T-cell (primary cell): ENCODE measurements at places on chromosomes 2 and 18. TPM values are rescaled to one million over a fixed set of nuclear protein-coding genes. Genes with fewer than 3 reads are reported as not detected.

UGT1A8 gene
- not detected for total RNA-seq

SANBR gene
- 3.9 TPM for total RNA-seq

PLGLB2 gene
- total RNA-seq, result 1.7 TPM

RIT2 gene
- not detected for total RNA-seq

THSD7B gene
- total RNA-seq, result not detected

HOXD1 gene
- total RNA-seq, result not detected

TET3 gene
- total RNA-seq, result 22.5 TPM

GNAL gene
- total RNA-seq, result 0.86 TPM
